B cell (primary cell): ENCODE measurements at places on chromosomes 1 and 21. TPM values are rescaled to one million over a fixed set of nuclear protein-coding genes. Genes with fewer than 3 reads are reported as not detected.

DNA sequence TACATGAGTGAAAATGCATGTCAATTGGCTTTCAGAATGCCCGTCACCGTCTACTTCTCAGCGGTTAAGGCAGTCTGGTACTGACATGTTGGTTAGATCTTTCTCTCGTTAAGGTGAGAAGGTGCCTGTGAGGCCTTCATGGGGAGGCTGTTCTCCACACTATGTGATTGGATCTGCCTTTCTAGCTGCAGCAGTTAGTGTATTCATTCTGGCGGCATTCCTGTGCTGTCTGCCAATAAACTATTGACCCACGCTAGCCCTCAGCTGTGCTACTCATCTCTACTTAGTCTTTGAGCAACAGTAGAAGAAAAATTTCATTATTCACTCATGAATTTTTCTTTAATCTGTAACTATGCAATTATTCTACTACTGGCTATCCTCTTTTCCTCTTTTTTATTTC lies 32.0 kb downstream of the CCSAP start:
- no peaks in the 10 kb centered on the region for H3K4me1 ChIP-seq
- H3K36me3 ChIP-seq: peaks cover 14% of the 10 kb centered on the region
- no peak for DNase-seq
- H3K4me3 ChIP-seq: no peak overlapping the region

MNDA gene
- 3.8 and 7.1 TPM in 2 replicates for polyA plus RNA-seq

DNA sequence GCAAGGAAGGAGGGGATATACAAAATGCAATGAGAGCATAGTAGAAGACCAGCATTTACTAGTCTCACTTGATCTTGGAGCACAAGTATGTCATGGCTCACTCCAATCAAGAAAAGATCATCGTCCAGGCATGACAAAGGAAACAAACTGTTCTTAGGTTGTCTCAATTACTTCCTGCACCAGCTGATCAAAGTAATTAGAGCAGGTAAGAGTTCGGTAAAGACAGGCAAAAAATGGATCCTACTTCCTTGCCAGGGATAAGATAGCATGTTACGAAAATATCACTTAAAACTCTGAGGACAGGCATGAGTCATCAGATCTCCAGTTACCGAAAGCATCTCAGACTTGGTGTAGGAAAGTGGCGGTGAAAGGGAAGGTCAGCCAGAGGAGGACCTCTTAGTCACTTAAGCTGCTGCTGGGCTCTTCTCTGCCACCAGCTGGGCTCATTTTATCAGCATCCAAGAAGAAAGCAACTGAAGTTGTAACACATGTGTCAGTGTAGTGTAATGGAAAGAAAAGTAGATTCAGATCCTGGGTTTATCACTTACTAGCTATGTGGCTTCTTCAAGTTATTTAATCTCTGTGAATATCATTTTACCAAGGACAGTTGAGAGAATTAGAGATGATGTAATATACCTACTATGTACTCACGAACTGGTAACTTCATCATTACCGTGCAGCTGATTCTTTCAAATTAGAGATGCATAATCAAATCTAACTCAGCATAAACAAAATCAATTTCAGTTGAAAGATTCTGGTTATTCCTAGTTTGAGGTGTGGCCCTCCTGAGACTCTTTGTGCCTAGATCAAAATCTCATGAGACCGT lies 46.8 kb downstream of the XCL1 start:
- no peaks in the 10 kb centered on the region for H3K36me3 ChIP-seq
- no peaks in the 10 kb centered on the region for H3K27me3 ChIP-seq
- H3K4me3 ChIP-seq: no peak overlapping the region

MXRA8 gene
- polyA plus RNA-seq: 0.10 and 0.25 TPM in 2 replicates

GRCh38 chr1:42921769-42922168 lies 36.9 kb downstream of the SLC2A1 start:
- no peaks in the 10 kb centered on the region for H3K27me3 ChIP-seq
- H3K4me1 ChIP-seq: peaks cover 23% of the 10 kb centered on the region
- H3K4me3 ChIP-seq: no peak overlapping the region
- no peak overlapping the region for H3K27ac ChIP-seq

SLFNL1 gene
- polyA plus RNA-seq: 0.18 and 0.35 TPM in 2 replicates

DNA sequence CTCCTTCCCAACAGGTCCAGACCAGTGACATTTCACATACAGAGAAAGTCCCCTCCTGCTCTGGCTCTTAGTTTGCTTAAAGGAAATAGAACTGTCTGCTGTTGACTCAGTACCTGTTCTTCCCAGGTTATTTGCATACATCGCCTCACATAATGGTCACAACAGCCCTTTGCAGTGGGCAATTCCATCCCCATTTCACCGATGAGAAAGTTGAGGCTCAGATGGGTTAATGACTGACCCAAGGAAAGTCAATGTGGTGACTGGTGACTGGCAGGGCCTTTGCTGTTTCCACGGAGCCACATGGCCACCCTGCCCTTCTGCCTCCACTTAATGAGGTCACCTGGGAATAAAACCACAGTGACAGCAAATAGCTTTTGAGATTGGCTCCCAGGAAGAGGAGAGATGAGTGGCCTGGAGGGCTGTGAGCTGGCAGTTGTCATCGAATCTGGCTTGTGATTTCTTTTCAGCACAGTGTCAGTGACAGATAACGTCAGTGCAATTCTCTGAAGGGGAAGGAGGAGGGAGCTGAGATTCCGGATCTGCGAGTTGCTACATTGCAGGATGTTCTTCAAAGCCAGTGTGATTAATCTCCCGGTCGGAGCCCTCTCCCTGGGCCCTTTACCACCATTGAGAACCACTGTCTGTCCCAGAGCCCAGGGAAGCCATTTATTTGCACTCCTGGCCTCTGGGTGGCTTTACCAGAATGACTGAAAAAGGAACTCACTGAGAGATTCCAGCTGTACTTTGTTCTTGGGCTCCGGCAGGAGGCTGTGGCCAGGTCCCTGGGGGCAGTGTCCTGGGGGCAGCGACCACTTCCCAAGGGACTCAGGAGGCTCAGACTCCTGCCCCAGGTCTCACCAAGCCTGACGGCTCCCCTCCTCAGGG lies 117.2 kb downstream of the CNIH3 start:
- H3K27me3 ChIP-seq: no peaks in the 10 kb centered on the region
- no peaks in the 10 kb centered on the region for H3K4me1 ChIP-seq
- H3K36me3 ChIP-seq: no peaks in the 10 kb centered on the region
- no peak for DNase-seq
- H3K27ac ChIP-seq: no peak overlapping the region

GRCh38 chr1:161021970-161022353 lies 1.0 kb upstream of the F11R start:
- peaks cover 23% of the 10 kb centered on the region for H3K4me1 ChIP-seq
- H3K27me3 ChIP-seq: no peaks in the 10 kb centered on the region
- H3K36me3 ChIP-seq: peaks cover 5% of the 10 kb centered on the region
- H3K4me3 ChIP-seq: no peak overlapping the region
- no peak for DNase-seq
- peak overlapping the region; percentile 72 for H3K27ac ChIP-seq
